ENCODE measurements at places on chromosomes 7 and 10.

- no peak for DNase-seq
Observed at GRCh38 chr7:41463770-41464470, 239.0 kb downstream of the INHBA start.

DNA sequence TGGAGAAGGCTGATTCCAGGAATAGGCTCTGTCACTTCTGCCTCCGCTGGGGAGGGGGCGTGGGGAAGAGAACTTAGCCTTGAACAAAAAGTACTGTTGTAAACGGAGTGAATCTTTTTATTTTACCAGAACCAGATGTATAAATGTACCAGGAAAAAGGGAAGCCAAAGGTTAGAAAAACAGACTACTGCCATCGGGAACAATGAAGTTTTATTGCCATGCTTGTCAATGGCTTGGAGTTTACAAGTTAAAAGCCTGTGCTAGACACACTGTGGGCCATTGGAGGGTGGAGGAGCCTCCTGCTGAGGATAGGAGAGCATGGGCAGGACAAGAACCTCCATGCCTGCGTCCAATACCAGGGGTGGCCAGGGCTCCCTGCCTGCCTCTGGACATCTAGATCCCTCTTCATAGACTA lies 161.7 kb upstream of the LYZL2 start:
- no peak for DNase-seq

- DNase-seq, result no peak
Observed at GRCh38 chr7:96253964-96254363, 67.9 kb downstream of the SLC25A13 start.

- DNase-seq, result no peak
Observed at GRCh38 chr10:31315453-31315852, 3.6 kb upstream of the ZEB1 start.

- no peak for DNase-seq
Observed at GRCh38 chr7:77729574-77730348, 33.5 kb downstream of the RSBN1L start.

GRCh38 chr10:27628621-27629020 lies 117.0 kb downstream of the MKX start:
- DNase-seq, result no peak

GRCh38 chr10:114626841-114627240 lies 31.2 kb downstream of the ABLIM1 start:
- DNase-seq, result no peak

GRCh38 chr7:90242369-90243168 lies 2.4 kb upstream of the CFAP69 start:
- no peak for DNase-seq

- DNase-seq, result no peak
Observed at GRCh38 chr10:78830062-78830975, 238.4 kb upstream of the ZMIZ1 start.

DNA sequence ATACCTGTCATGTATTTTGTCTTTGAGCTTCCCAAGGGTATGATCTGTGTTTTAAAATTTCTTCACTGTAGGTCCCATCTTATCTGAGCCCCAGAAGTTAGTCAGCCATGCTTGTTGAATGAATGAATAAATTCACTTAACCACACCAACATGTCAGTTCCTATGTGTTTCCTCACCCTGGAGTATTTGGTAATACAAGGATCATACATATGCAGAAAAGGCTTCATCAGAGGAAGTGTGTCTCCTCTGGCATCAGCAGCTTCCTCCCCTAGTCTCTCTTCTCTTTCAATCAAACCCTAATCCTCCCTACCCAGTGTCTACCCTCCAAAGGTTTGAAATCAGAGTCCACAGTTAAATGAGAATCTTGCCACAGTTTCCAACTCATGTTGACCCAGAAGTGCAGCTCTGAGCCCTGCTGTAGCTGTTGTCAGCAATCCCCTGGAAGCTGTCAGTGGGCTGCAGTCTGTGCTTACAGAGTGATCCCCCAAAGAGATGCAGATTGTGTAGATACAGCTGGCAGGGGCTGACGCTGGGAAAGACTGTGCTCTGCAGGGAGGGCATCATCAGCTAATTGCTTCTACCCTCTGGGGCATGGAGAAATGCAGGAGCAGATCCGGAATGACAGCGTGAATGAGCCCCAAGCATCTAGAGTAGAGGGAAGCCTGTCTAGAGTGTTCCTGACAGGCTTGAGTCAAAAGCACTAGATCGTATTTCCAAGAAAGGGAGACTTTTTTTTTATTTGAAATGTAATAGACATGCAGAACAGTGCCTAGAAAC lies 105.0 kb upstream of the WDR11 start:
- DNase-seq, result no peak

DNA sequence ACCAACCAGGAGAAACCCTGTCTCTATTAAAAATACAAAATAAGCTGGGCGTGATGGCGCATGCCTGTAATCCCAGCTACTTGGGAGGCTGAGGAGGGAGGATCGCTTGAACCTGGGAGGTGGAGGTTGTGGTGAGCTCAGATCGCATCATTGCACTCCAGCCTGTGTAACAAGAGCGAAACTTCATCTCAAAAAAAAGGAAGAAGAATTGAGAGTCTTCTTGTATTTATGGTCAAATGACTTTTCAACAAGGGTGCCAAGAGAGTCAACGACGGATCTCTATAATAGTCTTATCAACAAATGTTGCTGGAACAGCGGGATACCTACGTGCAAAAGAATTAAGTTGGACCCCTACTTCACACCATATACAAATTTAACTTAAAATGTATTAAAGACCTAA lies 21.6 kb upstream of the JAZF1 start:
- no peak for DNase-seq

DNA sequence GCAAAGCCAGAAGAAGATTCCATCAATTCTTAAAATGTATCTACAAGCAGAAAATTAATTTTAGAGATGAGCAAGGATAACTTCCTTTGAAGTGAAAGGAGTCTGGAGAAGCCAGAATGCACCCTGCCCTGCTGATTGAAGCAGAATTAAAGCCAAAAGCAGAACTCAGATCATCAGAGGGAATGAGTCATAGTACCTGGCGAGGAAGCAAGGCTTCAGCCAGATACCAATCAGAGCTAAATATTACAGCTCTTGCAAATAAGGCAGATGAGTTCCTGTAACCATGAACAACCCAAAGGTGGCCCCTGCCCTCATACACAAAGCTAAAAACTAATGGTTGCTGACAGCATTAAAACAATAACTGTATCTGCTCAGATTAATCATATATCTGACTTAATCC lies 10.4 kb downstream of the HTR7 start:
- peak; percentile 36 for DNase-seq

- no peak for DNase-seq
Observed at GRCh38 chr7:81682873-81683272, 87.0 kb downstream of the HGF start.

DNA sequence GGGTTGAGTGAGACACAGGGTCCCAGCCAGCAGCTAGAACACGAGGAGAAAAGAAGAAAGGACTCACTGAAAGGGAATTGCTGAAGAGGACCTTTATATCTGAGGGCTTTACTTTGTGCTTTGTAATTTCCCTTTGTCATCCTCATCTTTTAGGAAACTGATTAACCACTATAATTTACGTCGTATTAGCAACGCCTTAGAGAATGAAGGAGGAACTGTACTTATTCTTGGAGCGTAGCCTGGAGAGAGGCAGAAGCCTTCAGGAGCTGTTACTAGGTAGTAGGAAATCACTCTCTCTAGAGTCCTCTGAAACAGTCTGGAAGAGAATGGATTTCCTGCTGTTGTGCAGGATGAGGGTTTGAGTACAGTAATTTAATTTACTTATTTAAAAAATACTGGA lies 101.0 kb upstream of the STEAP1B start:
- DNase-seq, result no peak

DNA sequence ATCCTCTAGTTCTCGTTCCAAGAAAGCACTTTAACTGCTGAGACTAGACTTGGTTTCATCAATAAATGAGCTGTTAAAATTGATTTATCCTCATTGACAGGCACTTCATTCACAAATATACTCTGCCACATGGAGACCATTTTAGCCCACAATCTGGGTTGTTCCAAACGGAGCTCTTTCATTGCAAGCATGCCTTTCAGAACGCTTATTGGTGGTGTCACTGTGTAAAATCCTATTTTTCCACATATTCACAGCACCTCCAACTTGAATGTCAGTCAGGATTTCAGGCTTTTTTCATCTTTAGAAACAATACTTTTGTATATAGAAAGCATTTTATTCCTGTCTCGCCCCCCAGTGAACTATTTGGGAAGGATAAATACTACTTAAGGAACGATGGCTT lies 424.7 kb upstream of the NRP1 start:
- DNase-seq, result no peak

- no peak for DNase-seq
Observed at GRCh38 chr7:66869660-66870450, 51.2 kb upstream of the TMEM248 start.

GRCh38 chr10:1147810-1148209 lies 91.6 kb downstream of the WDR37 start:
- no peak for DNase-seq

GRCh38 chr10:125063256-125063925 lies 97.0 kb downstream of the CTBP2 start:
- no peak for DNase-seq

GRCh38 chr10:89156161-89156835 lies 50.8 kb downstream of the CH25H start:
- no peak for DNase-seq

DNA sequence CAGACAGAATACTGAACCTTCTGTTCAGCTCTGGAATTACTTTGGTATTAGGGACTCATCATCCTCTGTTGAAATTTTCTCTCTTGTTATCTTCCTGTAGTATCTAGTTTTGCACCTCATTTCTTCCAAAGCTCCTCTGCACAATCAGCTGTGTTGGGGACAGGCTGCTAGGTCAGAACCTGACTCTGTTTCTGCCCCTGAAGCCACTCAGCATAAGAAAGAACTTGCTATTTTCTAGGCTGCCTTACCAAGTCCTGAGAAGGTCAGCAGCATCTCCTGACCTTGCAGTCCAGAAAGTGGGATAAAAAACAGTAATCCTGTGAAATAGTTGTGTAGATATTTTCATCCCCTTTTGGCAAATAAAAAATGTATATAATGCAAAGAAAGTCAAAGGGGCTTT lies 862.6 kb downstream of the SORCS3 start:
- DNase-seq, result no peak

DNA sequence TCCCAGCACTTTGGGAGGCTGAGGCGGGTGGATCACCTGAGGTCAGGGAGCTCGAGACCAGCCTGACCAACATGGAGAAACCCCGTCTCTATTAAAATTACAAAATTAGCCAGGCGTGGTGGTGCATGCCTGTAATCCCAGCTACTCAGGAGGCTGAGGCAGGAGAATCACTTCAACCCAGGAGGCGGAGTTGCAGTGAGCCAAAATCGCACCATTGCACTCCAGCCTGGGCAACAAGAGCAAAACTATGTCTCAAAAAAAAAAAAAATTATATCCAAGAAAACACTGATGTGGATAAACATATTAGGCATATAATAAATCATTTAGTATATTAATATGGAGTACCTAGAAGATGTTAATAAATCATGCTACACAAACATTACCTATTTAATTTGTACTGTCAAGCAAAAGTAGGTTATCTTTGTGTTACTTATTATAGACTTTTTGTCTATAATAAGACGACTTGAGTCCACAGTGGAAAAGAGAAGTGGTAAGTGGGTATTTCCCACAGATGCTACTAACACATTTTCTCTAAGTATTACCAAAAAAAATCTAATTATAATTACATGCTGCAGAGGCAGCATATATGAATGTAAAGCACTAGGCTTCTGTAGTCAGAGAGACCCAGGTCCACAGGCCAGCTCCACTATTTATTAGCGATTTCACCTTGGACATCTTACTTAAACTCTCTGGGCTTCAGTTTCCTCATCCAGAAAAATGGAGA lies 34.5 kb downstream of the DNMBP start:
- no peak for DNase-seq

All from CD4-positive, alpha-beta T cell treated with Interferon gamma for 1 hour (primary cell).